ENCODE measurements at places on chromosomes 11 and 22.

DNA sequence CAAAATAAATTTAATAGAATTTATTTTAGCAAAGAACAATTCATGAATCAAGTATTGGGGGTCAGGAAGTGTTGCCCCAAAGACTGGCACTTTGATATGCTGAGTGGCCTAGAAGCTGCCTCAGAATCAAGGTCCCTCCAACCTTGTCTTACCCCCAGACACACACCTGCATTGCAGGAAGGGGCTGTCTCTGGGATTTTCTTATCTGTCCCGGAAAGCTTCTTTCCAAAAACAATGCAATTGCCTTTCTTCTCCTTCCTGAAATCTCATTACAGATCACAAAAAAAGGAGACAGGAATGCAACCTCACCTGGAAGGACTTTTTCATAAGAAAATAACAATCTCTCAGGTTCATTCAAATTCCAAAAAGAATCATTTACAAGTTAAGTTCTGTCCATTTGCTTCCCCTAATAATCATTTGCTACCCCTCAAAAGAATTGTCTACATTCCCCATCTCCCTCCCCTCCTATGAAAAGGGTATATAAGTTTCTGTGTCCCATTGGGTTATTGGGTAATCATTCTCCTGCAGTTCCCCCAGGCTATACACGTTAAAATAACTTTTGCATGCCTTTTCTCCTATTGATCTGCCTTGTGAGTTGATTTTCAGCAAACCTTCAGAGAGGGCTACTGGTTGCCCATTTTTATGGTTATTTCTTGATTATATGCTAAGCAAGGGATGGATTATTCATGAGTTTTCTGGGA lies 21.3 kb downstream of the OR10A6 start:
- peak; percentile 28 for DNase-seq

DNA sequence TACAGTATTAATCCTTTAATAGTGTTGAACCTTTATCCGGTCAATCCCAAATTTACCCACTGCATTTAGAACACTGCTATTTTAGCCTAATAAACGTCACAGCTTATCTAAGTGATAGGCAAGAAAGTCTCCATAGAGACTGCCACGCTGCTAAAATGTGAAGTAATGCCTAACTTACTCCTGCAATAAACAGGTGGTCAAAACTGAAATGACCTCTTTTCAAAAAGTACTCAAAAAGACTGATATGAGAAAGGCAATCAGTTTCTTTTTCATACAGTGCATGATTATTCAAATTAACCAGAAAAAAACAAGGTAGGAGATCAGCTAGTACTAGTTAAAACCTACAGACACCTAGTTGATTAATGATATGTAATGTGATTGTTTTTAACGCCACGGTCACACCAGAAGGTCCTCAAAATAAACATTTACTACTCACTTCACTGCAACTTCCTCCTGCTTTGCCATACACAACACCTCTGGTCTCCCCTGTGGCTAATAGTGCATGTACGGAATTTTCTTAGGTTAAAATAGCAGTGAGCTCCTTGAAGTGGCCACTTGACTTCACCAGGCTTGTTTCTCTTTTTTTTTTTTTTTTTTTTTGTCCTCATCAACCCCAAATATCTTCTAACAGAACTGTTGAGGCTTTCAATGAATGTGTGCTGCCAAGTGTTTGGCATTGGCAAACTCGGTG lies 8.8 kb downstream of the ATP5MG start:
- no peak for DNase-seq

DNA sequence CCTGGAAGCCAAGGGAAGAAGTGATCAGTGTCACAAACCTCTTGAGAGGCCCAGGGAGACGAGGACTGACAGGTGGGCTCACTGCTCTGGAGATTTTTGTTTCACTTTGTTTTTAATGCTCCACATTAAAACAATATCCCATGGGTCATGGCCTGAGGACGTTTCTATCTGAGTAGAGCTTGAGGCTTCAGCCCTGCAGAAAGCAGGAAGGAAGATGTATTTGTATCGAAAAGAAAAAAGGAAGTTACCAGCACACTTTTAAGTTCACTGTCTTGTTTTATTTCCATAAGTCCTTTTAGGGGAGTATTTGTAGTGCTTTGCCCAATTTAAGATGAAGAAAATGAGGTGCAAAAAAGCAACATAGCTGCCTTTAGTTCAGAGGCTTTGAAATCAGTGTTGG lies 191.1 kb downstream of the GRIK4 start:
- no peak for DNase-seq

GRCh38 chr11:116507016-116507415 lies 265.8 kb downstream of the BUD13 start:
- DNase-seq, result no peak

- no peak for DNase-seq
Measured at GRCh38 chr11:102111787-102112508, 1.7 kb downstream of the YAP1 start.

GRCh38 chr11:61760946-61761345 lies 8.5 kb downstream of the MYRF start:
- DNase-seq, result no peak

- no peak for DNase-seq
Measured at GRCh38 chr11:927871-928270, 2.2 kb downstream of the AP2A2 start.

DNA sequence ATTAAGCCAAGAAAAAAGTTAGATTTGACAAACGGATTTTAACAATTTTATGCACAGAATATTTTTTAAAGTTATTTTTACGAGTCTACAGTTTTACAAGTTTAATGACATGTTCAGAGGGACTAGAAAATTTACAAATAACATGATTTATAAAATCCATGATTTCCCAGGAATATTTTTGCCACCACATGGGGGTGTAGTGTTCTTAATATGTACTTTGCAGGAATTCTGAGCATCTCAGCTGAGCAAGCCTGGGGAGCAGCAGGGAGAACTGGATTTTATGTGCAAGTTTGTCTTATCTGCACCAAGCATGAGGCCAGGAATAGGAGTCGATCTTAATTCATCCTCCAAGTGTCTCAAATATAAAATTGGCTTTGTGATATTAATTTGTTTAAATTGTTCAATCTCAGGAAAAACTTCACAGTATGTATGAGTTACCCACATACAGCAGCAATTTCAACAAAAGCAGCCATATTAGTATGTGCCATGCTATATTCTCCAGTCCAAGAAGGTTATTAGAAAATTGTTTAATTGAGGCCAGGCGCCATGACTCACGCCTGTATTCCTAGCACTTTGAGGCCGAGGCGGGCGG lies 826.3 kb downstream of the DLG2 start:
- no peak for DNase-seq

DNA sequence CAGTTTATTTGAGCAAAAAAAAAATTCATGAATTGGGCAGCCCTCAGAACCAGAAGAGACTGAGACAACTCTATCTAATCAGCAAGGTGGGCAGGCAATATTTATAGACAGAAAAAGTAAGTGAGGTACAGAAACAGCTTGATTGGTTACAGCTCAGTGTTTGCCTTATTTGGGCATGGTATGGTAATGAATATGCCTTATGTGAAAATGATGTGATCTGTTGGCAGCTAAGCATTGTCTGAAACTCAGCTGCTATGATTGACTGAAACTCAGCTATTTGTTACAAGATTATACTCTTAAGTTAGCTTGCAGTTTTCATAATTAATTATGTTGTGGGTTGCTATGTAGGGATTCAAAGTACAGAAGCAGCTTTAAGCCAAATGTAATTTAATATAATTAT lies 127.6 kb downstream of the CNTN5 start:
- DNase-seq, result no peak

DNA sequence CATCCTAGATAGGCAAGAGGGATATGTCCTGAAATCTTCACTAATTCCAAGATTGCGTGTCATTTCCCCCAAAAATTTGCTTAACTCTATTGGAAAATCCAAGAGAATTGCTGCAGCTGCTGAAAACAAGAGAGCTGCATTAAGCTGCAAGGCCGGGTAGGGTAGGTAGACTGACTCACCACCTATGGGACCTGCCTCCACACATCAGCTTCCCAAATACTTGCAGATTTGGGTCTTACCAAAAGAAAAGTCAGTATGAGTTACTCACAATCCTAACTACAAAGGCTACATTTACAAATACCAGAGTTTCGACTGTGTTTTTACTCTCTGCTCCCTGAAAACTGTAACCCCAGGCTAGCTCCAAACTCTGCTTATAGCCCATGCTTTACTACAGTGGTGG lies 142.5 kb upstream of the TEAD1 start:
- DNase-seq, result no peak

All from ELF-1 (cell line).